Stimulated activated CD4-positive, alpha-beta T cell treated with anti-CD3 and anti-CD28 coated beads, Interleukin-15, amount 100 ng/mL, for 48 hours (primary cell): ENCODE measurements at places on chromosomes 12 and 14.

- no peak for DNase-seq
Observed at GRCh38 chr12:87931812-87932211, 97.4 kb downstream of the C12orf50 start.

GRCh38 chr14:64201921-64202545 is 92.1 kb downstream of the ESR2 start:
- DNase-seq: no peak

GRCh38 chr14:75046899-75047298 is 4.4 kb downstream of the MLH3 start:
- DNase-seq: no peak

DNA sequence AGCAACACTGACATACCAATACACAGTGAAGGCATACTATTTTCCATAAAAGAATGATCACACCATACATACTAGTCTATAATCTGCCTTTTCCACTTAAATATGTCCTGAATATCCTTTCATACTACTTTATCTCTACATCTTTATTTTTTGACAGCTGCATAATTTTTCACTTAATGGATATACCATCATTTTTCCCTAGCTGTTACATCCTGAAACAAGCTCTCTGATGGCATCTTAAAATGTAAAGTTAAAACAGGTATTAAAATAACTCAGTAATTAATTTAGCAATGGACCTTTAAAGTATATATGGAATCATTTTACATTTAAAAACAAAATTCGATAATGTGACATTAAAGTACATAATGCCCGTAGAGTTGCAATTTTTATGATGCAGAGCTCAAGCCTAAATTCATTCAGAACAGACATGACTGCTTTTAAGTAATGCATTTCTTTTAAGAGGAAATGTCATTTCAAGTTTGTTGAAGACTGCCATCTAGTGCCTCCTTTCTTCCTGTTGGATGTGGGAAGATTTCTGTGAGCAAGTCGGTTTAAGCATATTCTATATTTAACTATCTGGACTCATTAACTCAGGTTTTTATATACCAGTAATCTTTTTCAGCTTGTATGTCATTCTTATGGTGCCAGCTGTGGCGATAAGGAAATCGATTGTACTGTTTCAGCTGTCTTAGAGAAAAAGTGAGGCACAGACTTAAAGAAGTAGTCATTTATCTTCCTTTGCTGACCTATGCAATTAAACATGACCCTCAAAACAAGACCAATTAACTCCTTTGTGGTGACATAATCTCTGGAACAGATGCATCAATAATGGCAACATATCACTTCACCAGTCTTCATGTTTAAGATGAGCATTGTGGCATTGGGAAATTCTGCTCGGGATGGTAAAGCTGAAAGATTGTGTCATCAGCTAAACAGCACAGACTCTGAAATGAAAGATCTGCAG is 20.3 kb downstream of the PRICKLE1 start:
- no peak for DNase-seq

GRCh38 chr12:50190859-50191258 is 23.7 kb upstream of the CERS5 start:
- no peak for DNase-seq

DNA sequence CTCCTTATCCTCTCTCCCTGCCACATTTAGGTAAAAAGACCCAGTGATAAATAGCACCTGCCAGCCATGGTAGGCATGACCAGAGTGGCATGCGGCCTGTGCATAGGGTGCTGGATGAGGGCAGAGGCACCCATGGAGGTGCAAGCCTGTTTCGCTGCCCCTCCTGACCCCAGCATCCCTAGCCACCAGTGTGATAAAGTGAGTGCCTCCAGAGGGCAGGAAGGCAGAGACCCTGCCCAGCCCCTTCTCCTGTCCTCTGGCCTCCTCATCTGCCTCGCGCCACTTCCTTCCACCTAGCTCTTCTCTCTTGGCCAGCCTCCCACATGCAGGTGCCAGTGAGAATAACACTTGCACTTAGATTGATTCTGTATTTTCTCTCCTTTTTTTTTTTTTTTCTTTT is 108.3 kb upstream of the FUT8 start:
- DNase-seq: no peak

DNA sequence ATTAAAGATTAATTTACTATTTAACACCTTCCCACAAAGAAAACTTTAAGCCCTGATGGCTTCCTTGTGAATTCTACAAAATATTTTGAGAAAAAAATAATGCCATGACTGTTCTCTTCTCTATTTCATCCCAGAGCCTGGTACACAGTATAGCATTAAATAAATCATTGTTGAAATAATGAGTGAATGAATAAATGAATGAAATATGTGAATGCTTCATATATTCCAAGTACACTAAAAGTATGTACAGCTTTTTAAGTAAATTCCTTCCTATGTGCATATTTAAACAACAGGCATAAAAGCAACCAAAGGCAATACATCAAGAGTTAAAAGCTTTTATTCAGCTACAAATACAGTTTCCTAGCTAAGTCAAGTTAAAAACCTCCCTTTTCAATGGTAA is 144.9 kb upstream of the CCDC196 start:
- DNase-seq: no peak

- DNase-seq: no peak
Observed at GRCh38 chr12:91565246-91565645, 382.6 kb upstream of the DCN start.

GRCh38 chr12:53949631-53950436 is 4.9 kb upstream of the HOXC12 start:
- DNase-seq: no peak

DNA sequence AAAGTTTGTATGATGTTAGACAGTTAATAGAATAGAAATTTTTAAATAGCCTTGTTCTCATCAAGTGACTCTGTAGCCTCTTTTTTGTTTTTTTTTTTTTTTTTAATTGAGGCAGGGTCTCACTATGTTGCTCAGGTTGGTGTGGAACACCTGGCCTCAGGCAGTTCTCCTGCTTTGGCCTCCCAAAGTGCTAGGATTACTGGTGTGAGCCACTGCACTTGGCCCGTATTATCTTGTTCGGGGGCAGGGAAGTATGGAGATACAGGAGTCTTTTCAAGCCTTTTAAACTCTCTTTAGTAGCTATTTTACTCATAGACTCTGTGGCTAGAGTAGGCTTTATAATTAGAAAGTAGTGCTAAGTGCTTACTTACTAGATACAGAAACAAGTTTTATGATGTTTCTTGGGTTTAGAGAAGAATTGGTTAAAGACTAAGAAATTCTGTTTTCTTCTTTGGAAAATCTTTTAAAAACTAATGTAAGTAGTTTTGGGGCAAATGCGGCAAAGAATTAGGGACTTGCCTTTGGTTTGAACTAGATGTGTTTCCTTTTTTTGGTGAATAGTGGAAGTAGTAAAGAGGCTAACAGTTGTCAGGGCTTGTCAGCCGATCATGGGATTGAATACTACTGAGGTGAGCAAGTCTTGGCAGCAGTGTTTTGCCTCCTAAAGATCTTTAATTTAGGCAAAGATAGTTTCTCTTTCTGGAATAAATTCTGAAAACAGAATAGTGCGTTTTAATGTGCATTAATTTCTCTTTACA is 31.3 kb downstream of the FBXO34 start:
- DNase-seq: no peak

DNA sequence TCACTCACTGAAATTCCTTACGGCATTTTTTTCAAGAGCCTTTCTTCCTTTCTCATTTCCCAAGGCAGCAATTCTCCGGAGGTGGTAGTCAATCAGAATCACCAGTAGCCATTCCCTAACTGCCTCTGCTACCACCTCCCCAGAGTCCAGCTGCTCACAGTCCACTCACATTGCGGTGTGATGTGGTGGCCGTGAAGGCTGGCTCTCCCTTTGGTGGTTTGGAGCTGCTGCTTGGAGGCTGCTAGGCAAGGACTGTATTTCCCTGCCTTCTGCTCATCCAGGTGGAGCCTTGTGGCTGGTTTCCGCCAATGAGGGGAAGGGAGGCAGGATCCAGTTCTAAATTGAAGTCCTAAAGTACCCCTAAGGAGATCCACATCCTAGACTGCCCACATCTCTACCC is 222.0 kb downstream of the ANO2 start:
- no peak for DNase-seq

- DNase-seq: no peak
Observed at GRCh38 chr12:44873898-44874297, 2.2 kb downstream of the NELL2 start.

- DNase-seq: peak; percentile 10
Observed at GRCh38 chr12:119412811-119413794, 78.6 kb downstream of the CCDC60 start.

- no peak for DNase-seq
Observed at GRCh38 chr14:93163564-93163963, 21.1 kb downstream of the MOAP1 start.

DNA sequence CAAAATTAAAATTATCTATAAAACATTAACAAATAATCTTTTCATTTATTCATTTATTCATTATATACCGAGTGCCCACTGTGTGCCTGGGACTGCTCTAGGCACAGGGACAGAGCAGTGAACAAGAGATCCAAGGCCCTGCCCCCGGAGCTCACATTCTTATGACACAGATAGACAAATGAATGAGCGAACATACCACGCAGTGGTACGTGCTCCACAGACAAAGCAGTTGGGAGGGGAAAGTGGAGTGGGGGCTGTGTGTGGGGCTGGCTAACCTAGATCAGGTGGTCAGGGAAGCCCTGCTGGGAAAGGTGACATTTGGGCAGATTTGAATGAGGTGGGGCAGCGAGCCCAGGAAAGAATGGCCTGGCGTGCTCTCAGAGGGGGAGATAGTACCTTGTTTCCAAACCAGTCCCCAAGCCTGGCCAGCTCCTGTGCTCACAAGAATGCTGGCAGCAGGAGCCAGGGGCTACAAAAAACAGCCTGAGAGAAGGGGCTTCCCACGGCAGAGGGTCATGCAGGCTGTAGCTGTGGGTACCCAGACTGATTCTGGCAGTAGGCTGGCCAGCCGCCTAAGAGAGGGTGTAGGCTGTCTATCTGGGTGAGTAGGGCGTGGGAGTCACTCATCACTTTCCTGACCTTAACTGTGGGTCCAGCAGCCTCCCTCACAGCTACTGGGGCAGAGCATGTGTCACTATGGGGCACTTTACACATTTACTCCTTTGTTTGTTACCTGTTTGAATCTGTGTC is 57.8 kb upstream of the ACTN1 start:
- DNase-seq: no peak

DNA sequence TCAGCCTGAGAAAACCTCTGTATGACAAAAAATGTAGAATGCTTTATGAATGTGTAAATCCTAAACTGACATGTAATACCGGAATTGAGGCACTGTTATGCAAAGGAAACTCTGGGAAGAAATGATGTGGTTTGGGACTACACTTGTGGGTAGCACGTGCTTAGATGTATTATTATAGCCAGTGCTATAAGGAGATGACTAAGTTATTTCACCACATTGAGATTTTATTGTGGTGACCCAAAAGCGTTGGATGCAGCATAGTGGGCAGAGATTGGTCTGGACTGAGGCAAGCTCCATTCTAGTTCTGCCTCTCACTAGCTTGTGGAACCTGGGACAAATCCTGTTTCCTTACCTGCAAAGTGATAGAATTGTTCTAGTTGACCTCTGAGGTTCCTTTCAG is 172.2 kb downstream of the SNAPC1 start:
- no peak for DNase-seq

GRCh38 chr12:14201291-14201690 is 164.2 kb upstream of the ATF7IP start:
- DNase-seq: no peak

DNA sequence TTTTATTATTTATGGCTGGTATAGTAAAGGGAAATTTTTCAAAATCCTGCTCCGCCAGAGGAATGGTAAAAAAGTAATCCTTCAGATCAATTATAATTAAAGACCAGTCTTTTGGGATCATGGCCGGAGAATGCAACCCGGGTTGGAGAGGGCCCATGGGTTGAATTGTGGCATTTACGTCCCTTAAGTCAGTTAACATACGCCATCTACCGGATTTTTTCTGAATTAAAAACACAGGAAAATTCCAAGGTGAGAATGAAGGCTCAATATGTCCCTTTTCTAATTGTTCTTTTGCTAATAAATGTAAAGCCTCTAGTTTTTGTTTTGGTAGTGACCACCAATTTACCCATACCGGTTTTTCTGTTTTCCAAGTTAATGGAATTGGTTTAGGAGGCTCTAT is 602.8 kb downstream of the ALG10 start:
- DNase-seq: no peak

GRCh38 chr14:99819514-99819913 is 26.3 kb downstream of the EML1 start:
- DNase-seq: no peak

GRCh38 chr12:39617887-39618286 is 1.7 kb downstream of the ABCD2 start:
- no peak for DNase-seq
